ENCODE measurements at places on chromosomes 1 and 21.

GRCh38 chr1:15388201-15388880 lies 21.3 kb upstream of the EFHD2 start:
- DNase-seq: no peak

- no peak for DNase-seq
Observed at GRCh38 chr1:171460018-171460620, 25.2 kb upstream of the PRRC2C start.

- no peak for DNase-seq
Observed at GRCh38 chr1:51327386-51327785, 3.0 kb downstream of the TTC39A start.

DNA sequence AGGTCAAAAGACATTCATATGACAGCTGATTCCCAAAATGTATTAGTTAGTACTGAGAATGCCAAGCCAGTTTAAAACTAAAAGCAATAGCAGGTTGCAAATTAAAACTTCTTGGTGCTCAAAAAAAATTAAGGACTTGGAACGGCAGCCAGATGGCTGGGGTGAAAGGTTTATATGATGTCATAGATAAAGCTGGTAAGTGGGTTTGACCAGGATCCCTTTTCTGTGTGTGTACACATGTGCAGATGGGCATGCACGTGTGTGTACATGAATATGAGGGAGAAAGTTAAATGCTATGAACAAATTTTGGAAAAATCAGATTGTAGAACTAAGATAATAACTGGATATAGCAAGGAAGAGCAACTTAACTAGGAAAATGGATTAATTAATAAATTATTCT lies 39.1 kb upstream of the DPH5 start:
- no peak for DNase-seq

- no peak for DNase-seq
Observed at GRCh38 chr21:41152147-41152546, 15.8 kb upstream of the BACE2 start.

DNA sequence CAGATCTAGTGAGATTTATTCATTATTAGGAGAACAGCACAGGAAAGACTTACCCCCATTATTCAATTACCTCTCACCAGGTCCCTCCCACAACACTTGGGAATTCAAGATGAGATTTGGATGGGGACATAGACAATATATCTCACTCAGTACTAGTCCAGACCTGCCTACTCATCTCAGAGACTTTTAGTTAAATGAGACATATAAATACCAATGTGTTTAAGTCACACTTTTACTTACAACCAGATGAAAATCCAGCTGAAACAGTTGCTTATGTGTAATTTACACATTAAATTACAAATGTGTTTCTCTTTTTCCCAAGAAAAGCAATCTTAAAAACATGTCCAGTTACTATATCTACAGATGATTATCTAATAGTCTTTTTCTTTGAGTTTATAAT lies 1145.6 kb downstream of the KCNT2 start:
- no peak for DNase-seq

GRCh38 chr1:15231714-15232201 lies 15.3 kb upstream of the FHAD1 start:
- DNase-seq: no peak

DNA sequence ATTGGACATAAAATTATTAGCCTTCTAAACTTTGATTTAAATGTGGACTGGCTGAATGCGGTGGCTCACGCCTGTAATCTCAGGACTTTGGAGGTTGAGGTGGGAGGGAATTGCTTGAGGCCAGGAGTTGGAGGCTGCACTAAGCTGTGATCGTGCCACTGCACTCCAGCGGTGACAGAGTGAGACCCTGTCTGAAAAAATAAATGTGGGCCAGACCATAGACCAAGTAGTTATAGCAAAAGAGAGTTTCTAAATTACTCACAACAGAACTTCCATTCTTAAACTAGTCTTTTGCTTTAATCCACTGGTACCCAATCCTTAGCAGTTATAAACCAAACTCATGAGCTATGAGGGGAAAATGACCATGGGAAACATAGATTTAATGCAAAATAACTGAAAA lies 35.2 kb downstream of the RAP1A start:
- DNase-seq: no peak

DNA sequence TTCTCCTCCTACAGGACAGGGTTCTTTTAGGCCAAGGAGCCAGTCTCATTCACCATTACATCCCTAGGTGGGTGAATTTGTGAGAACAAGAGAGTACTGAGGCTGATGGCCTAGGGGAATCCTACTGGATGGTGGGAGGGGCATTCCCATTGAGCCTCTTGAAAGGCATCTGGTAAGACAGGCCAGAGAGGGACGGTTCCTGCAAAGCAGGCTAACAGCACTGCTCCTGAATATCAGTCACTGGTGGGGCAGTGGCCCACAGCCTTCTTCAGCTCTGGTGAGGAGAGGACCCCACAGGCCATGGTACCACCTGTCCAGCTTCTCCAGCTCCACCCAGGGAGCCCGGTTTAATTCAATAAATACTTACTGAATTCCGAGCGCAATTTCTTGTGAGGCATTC lies 125.9 kb upstream of the EDN2 start:
- DNase-seq: no peak

GRCh38 chr1:229557913-229558414 lies 543 bp downstream of the ABCB10 start:
- peak; percentile 6 for DNase-seq

DNA sequence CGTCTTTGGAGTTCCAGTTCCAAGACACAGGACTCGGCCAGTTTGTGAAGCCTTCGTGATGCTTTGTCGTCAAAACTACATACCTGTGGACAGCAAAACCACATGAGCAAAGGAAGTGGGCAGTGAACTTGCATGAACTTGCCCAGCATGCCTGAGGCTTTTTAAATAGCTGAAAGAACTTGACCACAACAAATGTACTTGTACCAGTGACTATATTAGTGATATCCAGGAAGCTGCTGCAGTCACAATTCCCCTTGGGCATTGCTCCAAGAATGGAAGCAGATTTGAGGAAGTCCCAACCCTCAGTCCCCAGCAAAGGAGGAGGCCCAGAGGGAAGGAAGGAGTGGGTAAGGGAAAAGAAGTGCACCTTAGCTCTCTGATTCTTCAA lies 2.6 kb downstream of the FUCA1 start:
- no peak for DNase-seq

- no peak for DNase-seq
Observed at GRCh38 chr21:45518742-45519141, 23.5 kb downstream of the SLC19A1 start.

GRCh38 chr21:28509031-28509430 lies 483.6 kb downstream of the LTN1 start:
- DNase-seq: no peak

- no peak for DNase-seq
Observed at GRCh38 chr1:74470936-74471335, 41.5 kb downstream of the LRRC53 start.

DNA sequence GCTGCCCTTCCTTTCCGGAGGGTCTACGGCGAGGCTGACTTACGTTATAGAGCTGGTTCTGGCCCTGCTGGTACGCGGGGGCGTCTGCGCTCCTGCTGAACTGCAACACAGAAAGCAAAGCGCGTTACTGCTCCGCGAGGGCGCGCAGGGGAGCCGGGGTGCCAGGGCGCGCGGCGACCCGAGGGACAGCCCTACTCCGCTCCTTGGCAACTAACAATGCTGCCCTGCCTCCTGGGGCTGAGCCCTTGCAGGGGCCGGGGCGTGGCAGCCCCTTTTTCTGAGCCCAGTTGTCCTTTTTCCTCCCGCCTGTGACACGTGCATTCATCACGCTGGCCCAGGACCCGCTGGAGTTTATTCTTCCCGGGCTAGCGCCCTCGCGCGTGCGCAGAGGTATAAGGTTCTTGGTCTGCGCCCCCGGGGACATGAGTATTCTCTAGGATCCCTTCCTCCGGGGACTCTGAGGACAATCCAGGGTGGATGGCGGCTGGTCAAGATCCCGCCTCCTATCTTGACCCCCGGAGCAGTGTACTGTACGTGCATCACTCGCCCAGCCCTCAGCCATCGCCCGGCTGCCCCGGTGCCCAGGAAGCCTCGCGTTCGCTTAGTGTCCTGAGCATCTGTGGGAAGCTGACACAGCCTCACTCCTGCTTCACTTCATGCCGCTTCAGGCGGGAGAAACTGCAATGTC lies 78.9 kb downstream of the CD247 start:
- no peak for DNase-seq

- DNase-seq: no peak
Observed at GRCh38 chr1:78277253-78277652, 213.5 kb upstream of the PTGFR start.

DNA sequence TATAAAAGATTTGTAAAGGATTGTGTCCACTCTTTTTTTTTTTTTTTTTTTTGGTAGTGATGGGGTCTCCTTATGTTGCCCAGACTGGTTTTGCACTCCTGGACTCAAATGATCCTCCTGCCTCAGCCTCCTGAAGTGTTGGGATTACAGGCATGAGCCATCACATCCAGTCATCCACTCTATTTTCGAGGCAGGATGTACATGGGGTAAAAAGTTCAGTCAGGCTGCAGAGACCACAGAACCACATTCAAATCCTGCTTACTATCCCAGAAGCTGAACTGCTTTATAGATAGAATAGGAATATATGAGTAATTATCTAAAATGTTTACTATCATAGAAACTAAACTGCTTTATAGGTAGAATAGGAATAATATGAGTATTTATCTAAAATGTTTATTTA lies 26.0 kb upstream of the KCNK2 start:
- no peak for DNase-seq

DNA sequence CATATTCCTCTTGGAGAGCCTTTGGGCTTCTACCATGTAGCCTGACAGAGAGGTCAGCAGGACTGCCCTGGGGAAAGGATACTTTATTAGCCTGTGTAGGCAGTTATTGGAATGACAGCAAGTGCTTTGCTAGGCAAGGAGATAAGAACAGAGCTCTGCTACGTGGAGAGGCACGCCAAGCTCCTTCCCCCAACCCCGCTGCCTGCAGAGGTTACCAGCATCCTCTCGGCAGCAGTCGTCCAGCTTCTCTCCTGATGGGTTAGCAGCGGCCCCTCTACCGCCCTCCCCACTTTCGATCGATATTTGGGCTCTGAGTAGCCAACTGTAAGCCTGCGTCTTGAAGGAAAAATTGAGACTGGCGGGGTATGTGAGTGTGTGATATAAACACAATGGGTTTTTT lies 122.3 kb downstream of the DHRS3 start:
- DNase-seq: no peak

DNA sequence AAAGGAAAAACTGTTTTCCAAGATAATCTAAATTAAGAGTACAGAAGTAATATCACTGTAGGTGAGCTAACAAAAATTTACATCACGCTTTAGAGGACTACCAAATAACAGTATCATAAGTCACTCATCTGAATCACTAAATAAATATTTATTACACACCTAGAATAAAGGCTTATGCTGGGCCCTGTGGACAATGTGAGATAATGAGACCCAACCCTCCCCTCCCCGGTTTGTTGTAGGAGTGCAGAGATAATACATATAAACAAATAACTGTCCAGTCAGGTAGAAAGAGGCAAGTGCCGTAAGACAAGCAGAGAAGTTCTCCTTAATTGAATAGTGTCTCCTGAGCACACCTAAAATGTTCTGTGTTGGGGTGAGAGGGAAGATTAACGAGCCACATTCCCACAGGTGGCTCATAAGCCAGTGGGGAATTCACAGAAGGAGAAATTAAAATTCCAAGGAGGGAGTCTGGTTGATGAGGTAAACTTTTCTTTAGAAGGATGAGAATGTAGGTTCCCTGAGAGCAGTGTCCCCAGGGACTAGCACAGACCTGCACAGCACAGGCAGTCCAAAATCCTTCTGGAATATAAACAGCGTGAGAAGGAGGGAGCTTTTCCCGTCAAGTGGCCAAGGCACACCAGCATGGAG lies 241.4 kb downstream of the NFIA start:
- no peak for DNase-seq

- no peak for DNase-seq
Observed at GRCh38 chr1:207959141-207959825, 48.4 kb upstream of the CD34 start.

DNA sequence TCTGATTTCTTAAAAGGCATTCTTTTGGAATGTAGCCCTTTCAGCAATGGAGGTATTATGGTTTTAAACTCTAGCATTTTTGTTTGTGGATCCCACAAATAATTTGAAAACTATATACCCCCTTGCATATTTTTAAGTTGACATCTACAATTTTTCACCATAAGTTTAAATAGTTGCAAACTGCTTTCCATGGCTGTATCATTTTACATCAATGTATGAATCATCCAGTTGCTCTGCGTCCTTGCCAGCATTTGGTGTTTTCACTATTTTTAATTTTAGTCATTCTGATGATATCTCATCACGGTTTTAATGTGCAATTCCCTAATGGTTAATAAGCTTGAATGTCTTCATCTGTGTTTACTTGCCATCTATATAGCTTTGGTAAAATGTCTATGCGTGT lies 20.7 kb downstream of the DIPK1A start:
- DNase-seq: no peak

- peak; percentile 11 for DNase-seq
Observed at GRCh38 chr1:172002725-172003345, 161.5 kb downstream of the DNM3 start.

DNA sequence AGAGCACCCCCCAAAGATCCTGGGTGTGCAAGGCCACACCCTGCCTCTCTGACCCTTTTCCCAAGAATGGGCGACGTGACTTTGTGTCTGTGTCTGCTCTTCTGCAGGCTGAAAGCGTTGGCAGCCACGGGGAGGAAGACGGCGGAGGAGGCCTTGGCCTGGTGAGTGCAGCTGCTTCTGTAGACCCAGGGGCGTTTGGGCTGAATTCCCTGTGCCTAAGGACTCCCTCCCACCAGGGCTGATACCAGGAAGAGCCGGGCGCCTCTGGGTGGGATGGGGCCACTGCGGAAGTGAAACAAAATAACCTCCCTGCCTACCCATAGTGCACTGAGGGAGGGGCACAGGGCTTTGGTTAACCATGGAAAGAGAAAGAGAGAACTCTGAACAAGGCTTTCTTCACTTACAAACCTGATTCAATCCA lies 2.5 kb downstream of the UBASH3A start:
- no peak for DNase-seq

GRCh38 chr21:38380481-38381137 lies 117.7 kb downstream of the ERG start:
- no peak for DNase-seq

DNA sequence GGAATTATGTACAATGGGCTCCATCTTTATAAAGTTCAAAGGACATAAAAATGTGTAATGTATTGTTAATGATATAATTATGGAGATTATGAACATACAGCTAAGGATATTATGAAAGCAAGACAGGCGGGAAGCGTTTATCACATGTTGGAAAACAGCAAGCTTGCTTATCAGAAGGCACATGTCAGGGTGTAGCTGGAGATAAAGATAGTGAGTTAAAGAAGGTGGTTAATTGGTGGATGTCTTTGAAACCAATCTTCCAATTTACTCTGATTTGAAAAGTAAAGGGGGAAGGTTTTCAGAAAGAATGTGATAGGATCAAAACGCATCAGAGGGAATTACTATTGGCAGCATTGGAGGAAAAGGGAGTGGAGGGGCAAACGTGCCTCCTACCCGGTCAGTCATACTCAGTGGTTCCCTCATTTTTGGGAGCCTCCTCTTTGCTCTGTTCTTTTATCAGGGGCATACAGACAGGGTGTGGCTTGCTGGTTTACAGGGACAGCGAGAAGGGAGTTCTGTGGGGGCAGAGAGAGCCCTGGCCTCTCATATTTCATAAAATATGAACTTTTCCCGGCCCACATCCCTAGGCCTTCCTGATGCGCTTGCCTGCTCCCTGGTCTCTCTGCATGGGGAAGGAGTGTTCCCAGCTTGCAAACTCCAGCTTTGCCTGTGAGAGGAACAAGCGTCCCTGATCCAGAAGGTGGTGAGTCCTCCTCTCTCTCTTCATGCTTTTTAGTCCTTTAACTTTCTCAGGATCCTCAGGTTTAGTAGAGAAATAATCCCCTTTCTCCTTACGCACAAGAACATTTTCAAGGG lies 8.0 kb upstream of the SVBP start:
- DNase-seq: no peak

GRCh38 chr1:2204415-2205190 lies 10.0 kb upstream of the FAAP20 start:
- no peak for DNase-seq

Measured in activated CD4-positive, CD25-positive, alpha-beta regulatory T cell treated with anti-CD3 and anti-CD28 coated beads, Interleukin-2, amount 50 U/mL, for 16 hours (primary cell).